A549 treated with GW870086 at 1 μM for 4 hours (cell line): ENCODE measurements at places on chromosomes 1 and 21. TPM values are rescaled to one million over a fixed set of nuclear protein-coding genes. Genes with fewer than 3 reads are reported as not detected.

The HSPA6 gene
- 1.5 to 7.5 TPM (median 2.0 TPM) in 5 replicates for total RNA-seq

The LCE3D gene
- total RNA-seq, result 1.6 to 2.7 TPM (median 2.4 TPM) in 5 replicates

The OLFML2B gene
- 0.31 to 1.1 TPM (median 0.48 TPM) in 5 replicates for total RNA-seq

The ALG14 gene
- total RNA-seq, result 5.0 to 8.8 TPM (median 6.5 TPM) in 5 replicates

The HP1BP3 gene
- 96.5 to 157 TPM (median 122 TPM) in 5 replicates for total RNA-seq

The TTLL7 gene
- 2.9 to 4.9 TPM (median 3.4 TPM) in 5 replicates for total RNA-seq

The PODN gene
- not detected in 5 replicates for total RNA-seq

The HSPB7 gene
- total RNA-seq, result 0.06 to 0.26 TPM (median 0.11 TPM) in 3 of 5 replicates, not detected in the others

The MEX3A gene
- total RNA-seq, result 0.98 to 2.3 TPM (median 1.8 TPM) in 5 replicates

The CRYAA gene
- total RNA-seq, result not detected in 5 replicates

The SMG5 gene
- 40.9 to 46.9 TPM (median 43.9 TPM) in 5 replicates for total RNA-seq

The SH2D2A gene
- total RNA-seq, result 2.6 to 3.9 TPM (median 3.2 TPM) in 5 replicates

The LYPD8 gene
- total RNA-seq, result 0.10 to 0.12 TPM (median 0.12 TPM) in 4 of 5 replicates, not detected in the other

The DISP3 gene
- 0.13 to 0.41 TPM (median 0.20 TPM) in 5 replicates for total RNA-seq

The NES gene
- 1.1 to 1.4 TPM (median 1.2 TPM) in 5 replicates for total RNA-seq

The NR1I3 gene
- 0.26 TPM in 1 of 5 replicates, not detected in the others for total RNA-seq

The AKNAD1 gene
- 1.1 to 1.5 TPM (median 1.3 TPM) in 5 replicates for total RNA-seq
